CD14-positive monocyte (primary cell): ENCODE measurements at places on chromosomes 3 and 15.

DNA sequence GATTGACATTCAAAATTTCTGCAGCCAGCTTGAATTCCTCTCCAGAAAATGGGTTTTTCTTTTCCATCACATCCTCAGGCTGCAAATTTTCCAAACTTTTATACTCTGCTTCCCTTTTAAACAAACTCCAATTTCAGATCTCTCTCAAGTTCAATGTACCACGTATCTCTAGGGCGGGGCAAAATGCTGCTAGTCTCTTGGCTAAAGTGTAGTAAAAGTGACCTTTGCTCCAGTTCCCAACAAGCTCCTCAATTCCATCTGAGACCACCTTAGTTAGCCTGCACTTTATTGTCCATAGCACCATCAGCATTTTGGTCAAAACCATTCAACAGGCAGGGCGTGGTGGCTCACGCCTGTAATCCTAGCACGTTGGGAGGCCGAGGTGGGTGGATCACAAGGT, 46.7 kb downstream of the NIPA2 start:
- no peak for DNase-seq

DNA sequence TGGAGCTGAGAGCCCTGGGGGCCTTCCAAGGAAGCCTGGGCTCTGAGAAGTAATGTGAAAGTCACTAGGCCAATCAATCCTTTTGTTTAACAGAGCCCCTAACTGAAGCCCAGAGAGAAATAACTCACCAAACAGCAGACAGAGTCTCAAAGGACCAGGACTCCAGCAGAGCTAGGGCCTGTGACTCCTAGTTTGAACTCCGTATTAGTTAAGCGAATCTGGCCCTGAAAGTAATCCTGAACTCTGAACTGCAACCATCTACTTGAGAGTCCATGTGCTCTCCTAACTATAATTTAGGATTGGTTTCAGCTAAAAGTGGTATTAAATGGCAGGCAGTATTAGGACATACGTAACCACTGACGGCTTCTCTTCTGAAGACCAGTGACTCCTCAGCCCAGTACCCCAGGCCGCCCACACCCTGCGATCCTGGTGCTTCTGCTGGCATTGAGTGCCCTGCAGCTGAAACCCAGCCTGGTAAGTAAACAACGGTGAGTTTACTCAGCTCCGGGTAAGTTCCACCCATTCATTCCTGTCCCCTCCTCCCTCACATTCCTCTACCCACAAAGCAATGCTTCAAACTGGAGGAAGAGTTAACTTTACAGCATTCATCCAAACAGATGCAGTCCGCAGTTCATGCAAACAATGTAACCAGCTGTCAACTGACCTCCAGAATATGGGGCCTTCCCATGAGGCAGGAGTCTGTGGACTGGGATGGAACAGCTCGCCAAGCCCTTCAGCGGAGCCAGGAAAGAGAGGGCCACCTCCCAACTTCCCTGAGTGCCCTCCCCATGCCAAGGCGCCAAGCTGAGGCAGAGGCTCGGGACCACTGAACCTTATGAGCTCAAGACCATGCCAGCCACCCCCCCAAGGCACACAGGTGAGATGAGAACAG, 7.3 kb downstream of the MYO5C start:
- DNase-seq, result no peak

GRCh38 chr15:88238618-88239430, 17.7 kb downstream of the NTRK3 start:
- DNase-seq, result no peak

DNA sequence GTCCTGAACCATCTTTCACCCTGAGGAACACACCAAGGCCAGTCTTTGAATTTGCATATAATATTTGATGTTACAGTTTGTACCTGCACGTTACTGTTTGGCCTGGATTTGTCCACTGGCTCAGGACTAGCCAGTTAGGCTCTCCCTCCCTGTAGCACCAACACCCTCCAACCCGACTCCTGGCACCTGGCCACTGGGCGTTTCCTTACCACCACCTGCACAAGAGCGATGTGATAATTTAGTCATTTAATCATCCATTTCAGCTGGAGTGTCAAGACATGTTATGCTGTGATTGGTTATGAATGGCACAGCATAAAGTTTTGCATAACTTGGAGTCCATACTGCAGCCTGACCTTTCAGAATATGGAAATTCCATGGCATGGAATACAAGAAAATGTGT, 242.4 kb downstream of the KCNMB2 start:
- no peak for DNase-seq

- DNase-seq, result no peak
These were observed 21.4 kb upstream of the UBE2Q2 start for GRCh38 chr15:75821786-75822345.

- peak; percentile 13 for DNase-seq
These were observed 41.9 kb downstream of the NDUFB4 start for GRCh38 chr3:120637851-120638559.

DNA sequence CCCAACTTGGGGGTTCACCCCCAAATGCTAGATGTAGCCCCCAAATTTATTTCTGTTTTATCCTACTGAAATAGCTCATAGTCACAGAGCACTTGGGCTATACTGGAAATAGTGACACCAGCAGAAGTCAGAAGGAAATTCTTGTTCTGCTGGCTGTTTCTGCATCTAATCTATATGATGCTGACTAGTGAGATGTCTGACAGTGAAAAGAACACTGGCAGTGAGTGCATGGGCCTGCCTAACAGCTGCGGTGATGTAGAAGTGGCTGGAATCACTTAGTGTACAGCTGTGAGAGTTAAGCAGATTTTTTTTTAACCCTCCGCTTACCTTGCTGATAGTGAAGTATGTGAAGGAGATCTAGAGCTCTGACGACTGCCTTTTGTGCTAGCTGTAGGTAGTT, 14.0 kb downstream of the TTC14 start:
- DNase-seq, result no peak

GRCh38 chr3:131669600-131669999, 166.8 kb upstream of the MRPL3 start:
- DNase-seq, result no peak

GRCh38 chr15:80502782-80503181, 98.6 kb downstream of the ARNT2 start:
- DNase-seq, result no peak

DNA sequence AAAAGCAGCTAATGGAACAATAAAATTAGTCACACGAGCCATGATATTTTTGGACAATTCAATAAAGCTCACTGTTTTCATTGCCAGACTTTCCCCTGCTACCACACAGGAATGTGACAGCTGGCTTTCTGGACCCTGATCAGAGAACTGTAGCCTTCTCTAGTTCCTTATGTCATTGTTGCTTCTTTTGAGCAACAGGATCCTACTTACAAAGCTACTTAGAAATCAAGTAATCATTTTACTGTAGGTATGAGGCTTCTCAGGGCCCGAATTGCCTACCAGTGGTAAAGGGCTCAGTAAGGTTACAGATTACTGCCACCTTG, 94.3 kb upstream of the AADACL2 start:
- no peak for DNase-seq

GRCh38 chr3:151087648-151088047, 2.2 kb downstream of the MED12L start:
- no peak for DNase-seq

- DNase-seq, result peak; percentile 97
These were observed at the start of gene IDH3A for GRCh38 chr15:78149068-78149804. Gene IDH3A, plus strand, starts transcription at chr15:78149362. Its CDS starts 42 bp downstream, at chr15:78149404.

DNA sequence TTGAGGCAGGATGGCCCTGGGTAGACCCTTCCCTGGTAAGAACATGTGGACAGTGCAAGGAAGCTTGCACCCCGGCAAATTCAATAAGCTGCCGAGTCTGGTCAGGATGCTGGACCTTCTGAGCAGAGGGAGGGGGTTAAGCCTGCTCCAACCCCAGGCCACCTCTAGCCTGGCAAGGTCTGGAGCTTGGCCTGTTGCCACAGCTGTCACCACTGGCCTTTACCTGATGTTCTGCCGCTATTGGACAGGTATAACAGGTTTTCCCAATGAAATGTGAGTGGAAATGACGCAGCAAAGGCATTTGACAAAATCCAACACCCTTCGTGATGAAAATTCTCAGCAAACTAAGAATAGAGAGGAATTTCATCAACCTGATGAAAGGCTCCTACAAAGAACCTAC, 699 bp upstream of the MESP1 start:
- no peak for DNase-seq

- no peak for DNase-seq
These were observed 69.1 kb upstream of the CNTN4 start for GRCh38 chr3:2029559-2029958.

DNA sequence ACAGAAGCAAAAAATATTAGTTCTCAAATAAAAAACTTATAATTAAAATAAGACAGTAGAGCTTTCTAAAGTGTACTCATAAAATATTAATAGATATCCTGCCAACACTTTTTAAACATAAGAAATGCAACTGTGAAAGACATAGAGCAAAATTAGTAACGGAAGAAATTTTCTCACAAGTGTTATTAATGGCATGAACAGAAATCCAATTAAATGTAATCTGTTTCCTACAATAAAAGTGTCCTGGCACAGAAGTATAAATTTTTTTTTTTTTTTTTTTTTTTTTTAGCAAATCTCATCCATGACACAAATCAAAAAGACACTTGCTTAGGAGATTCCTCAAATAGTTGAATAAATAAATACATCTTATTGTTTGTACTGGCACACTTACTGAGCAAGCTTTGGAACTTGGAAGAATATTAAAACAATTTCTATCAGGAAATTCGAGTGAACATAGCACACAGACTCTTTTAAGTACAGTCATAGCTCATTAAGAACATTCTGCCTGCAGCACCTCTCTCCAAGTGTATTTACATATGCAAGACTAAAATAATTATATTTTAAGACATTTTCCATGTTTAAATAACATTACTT, 227.2 kb upstream of the ROBO2 start:
- no peak for DNase-seq

DNA sequence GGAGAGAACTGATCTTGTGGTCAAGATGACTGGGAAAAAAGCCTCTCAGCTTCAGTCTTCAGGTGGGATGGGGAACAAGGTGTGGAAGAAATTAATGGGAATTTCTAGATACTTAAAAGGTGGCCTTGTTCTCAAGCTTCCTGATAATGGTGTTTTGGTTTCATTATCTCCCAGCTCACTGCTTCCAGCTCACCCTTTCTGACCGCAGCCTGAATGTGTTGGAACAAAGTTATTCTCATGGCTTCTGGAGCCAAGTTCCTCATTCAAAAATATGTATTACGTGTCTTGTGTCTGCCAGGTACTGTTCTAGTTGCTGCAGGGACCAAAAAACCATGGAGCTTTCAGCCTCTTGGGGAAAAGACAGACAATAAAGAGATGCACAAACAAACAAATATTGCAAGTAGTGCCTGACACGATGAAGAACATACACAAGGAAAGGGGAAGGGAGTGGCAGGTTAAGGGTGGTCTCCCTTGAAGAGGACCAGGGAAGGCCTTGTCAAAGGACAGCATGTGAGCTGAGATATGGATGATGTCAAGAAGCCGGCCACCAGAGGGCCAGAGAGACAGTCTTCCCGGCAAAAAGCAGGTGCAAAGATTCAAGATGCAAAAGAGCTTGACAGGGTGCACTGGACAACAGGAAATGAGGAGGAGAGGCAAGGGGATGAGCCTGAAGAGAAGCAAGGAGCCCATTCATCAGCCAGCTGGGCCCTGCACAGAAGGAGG, 35.5 kb downstream of the ARRDC4 start:
- DNase-seq, result peak; percentile 39

GRCh38 chr15:82621970-82622369, 25.2 kb downstream of the CPEB1 start:
- DNase-seq, result no peak

DNA sequence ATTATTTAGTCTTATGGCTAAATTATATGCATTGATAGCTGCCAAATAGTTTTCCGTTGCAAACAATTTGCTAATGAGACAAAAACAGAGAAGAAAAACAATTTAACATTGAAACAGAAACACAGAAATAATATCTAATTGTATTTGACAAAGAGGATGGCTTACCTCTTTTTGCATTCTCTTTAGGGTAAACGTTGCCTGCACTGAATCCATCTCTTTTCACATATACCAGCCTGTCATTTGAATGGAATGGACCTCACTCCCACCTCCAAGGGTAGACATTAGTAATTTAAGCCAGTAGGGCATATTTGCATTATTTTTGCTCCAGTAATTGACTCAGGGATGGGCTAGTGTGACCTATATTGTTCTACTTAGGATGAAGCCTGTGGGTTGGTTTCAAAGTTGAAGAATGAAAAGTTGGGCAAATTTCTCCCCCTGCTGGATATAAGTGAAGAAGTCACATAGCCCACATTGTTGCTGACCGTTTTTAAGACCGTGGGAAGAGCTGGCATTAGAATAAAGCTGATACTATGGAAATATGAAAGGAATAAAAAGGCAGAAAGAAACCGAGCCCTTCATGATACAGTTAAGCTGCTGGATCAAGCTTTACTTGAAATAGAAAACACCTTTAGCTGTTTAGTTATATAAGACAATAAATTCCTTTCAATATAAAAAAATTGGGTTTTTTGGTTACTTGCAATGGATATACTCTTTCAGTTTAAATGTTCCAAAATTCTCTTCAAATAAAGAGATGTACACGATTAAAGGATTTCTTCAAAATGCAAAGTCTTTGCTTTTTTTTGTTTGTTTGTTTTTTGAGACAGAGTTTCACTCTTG, 26.9 kb downstream of the PIERCE2 start:
- peak; percentile 15 for DNase-seq

GRCh38 chr3:105538483-105538882, 171.8 kb downstream of the ALCAM start:
- DNase-seq, result no peak

DNA sequence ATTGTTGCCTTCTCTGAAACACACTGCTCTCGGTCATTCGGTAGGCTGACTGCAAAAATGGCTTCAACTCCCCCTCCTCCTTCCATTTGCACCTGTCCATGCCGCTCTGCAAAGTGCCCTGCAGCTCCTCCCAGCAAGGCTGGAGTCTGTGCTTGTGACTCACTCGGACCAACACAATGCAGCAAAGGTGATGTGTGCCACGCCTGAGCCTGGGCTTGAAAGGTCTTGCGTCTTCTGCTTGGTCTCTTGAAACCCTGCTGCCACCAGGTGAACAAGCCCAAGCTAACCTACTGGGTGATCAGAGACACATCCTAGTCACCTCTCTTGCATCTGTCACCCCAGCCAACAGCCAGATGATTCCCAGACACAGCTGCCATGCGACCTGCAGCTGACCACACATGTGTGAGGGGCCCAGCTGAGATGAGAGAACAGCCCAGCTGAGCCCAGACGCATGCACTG, 71.1 kb downstream of the MGLL start:
- no peak for DNase-seq
